ENCODE measurements at places on chromosomes 11 and 22.

DNA sequence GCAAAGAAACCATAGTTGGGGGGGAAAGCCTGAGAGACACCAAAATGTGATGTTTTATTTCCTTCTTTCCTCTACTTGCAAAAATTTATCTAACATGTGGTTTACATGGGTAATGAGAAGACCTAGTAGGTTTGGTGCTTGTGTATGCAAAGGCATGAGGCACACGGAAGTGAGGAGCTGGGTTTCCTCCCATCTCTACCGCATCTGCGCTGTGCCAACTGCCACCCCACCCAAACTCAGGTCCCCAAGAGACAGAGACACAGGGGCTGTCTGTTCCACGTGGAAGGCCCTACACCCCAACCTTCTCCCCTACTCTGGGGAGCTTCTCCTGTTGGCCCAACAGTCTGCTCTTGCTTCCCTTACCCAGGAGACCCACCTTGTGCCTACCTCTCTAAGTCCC is 4.8 kb downstream of the RTL6 start:
- no peak for DNase-seq

DNA sequence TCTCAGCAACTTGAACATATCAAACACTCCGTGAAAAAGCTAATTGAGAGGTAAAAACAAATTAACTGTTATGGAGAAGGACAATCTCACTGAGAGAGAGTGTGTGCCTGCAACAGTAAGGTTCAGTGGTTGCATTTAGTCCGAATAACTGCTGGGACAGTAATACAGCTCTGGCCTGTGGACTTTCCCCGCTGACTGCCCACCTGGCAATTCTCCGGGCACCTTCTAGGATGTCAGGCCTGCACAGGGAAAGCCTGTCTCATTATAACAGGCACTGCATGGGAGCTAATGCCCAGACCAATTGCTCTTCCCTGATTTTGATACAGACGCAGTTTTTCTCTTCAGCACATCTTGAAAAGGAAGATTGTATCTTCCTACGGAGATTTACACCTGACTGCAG is 251.0 kb downstream of the DCDC1 start:
- DNase-seq = no peak

- DNase-seq = no peak
Measured at GRCh38 chr11:69729252-69729651, 25.4 kb upstream of the FGF19 start.

GRCh38 chr11:3855808-3856491 is 486 bp downstream of the STIM1 start:
- peak; percentile 33 for DNase-seq

DNA sequence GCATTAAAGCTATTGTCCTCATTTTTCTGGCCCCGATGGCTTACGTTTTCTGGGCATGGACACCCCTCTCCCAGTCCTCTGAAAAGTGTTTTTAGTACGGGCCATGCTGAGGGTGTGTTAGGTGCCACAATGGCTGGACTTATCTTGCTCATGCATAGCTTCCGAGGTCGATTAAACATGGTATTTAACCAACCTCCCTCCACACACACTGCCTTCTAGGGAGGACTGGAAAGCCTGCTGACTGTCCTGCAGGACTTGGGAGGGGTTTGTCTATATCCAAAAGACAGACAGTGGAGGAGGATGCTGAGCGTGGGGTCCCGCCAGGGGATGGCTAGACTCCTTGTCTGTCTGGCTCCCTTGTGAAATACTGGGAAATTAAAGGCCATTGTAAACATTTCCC is 95.3 kb downstream of the FBXO7 start:
- no peak for DNase-seq

DNA sequence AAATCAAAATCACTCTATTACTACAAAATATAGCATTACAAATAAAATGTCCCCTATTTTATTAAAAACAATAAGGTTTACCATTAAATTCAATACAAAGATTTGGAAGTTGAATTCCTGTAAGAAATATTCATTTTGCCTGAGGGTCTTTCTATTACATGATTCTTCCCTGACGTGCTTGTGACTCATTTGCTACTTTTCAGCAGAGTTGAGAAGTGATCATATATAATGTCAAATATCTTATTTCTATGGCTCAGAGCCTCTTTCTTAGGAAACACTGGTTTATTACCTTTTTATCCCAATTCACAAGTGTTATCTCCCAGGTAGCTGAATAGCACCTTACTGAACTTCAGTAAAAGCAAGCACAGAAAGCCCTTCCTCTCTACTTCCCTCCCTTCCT is 65.2 kb upstream of the CNTN5 start:
- no peak for DNase-seq

DNA sequence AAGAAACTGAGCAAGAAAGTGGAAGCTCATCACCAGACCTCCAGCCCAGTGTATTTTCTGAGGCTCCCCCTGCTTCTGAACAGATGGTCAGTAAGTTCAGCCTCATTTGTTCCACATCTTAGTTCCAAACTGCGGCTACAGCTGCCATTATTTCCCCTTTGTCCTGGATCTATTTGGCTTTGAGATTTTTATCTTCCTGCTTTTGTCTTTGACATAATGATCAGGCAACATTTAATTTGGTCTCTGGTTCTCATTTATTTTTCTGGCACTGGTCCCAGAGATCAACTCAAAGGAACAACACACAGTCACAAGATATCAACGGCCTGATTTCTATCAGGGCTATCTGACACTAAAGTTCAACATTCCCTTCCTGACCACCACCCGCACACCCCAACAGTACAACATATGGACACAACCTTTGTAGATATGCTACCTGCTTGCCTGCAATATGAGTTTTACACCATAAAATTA is 137.5 kb downstream of the FAM76B start:
- no peak for DNase-seq

- no peak for DNase-seq
Measured at GRCh38 chr11:22633354-22633902, 7.8 kb upstream of the FANCF start.

- no peak for DNase-seq
Measured at GRCh38 chr11:68950762-68951161, 30.0 kb downstream of the MRGPRD start.

DNA sequence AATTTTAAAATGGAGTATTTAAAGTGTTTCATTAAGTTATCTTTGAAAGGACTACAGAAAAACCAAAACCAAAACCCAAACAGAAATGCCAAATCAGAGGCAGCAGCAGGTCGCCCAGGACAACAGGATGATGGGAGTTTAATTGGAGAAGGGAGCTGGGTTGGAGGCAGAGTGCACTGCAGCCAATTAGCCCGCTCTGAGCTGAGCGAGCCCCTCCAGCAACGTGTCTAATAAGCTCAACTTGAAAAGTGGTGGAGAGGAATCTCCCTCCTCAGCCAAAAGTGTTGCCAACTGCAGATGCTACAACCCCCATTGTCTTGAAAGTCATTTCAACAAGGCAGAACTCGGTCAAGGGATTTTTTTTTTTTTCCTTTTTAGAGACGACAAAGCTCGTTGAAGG is 323.9 kb downstream of the CADM1 start:
- no peak for DNase-seq

DNA sequence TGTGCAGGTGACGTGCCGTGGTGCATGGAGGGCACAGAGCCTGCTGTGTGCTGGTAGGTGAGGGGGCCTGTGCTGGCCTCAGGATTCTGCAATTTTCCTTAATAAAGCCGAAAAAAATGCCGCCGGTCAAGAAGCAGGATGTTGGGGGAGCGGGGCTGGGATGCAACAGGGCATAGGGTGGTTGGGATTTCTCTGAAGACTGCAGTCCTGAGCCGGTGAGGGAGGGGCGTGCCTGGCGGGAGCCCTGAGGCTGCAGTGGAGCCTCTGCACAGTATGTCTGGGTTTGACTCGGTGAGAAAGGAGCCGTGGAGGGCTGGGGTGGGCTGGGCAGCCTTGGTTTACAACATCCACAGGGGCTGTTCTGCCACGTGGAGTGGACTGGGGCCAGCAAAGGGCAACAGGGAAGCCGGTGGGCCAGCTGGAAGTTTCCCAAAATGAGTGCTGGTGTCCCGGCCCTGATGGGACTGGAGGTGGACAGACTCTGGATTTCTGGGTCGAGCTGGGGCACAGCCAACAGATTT is 1.3 kb downstream of the CDHR5 start:
- DNase-seq = no peak

DNA sequence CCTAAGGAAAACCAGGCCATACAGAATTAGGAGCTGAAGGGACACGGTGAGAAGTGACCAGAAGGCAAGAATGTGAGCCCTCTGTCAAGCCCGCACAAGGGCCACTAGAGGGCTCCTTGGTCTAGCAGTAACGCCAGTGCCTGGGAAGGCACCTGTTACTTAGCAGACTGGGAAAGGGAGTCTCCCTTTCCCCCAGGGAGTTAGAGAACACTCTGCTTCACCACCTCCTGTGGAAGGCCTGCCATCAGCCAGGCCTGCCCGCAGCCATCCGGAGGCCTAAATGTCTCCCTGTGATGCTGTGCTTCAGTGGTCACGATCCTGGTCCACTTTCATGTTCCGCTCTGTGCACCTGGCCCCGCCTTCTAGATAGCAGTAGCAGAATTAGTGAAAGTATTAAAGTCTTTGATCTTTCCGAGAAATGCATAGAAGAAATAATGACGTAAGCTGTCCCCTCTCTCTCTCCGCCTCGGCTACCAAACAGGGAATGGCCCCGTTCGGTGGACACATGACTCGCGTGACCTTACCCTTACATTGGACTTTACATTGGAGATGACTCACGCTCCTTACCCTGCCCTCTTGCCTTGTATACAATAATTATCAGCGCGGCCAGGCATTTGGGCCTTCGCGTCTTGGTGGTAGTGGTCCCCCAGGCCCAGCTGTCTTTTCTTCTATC is 10.7 kb upstream of the GSTP1 start:
- DNase-seq = no peak

GRCh38 chr22:32142600-32142999 is 16.5 kb downstream of the C22orf42 start:
- DNase-seq = no peak

- DNase-seq = no peak
Measured at GRCh38 chr11:130165601-130166456, 6.2 kb downstream of the ST14 start.

DNA sequence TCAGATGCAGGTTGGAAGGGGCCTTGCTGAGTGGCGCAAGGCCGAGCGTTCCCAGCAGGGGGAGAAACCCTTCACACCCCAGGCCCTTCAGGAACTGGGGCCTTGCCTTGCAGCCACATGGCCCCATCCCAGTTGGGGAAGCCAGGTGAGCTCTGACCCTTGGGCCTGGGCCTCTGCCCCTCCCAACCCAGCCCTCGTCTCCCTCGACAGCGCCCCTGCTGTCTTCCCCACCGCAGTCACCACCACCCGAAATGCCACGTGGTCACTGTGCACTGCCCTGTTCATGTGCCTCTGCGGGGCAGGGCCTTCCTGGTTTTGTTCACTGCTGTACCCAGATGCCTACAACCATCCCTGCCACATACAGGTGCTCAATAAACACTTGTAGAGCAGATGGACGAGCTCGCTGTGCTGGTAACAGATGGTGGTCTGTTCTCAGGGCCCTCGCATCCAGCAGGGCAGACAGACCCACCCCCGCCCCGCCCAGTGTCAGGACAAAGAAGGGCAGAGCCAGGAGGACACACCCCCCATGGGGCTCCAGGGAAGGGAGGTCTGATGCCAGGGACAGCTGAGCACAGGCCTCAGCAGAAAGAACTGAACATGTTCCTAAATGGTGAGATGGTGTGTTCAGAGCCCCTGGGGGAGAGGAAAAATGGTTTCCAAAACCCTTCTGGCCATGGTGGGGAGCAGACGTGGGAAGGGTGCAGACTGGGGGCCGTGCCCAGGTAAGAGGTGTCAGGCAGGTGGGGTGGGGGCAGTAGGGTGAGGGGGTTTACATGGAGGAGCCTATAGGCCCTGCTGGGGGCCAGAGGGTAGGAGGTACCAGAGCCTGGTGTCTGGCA is 3.7 kb downstream of the POLR2L start:
- DNase-seq = no peak

DNA sequence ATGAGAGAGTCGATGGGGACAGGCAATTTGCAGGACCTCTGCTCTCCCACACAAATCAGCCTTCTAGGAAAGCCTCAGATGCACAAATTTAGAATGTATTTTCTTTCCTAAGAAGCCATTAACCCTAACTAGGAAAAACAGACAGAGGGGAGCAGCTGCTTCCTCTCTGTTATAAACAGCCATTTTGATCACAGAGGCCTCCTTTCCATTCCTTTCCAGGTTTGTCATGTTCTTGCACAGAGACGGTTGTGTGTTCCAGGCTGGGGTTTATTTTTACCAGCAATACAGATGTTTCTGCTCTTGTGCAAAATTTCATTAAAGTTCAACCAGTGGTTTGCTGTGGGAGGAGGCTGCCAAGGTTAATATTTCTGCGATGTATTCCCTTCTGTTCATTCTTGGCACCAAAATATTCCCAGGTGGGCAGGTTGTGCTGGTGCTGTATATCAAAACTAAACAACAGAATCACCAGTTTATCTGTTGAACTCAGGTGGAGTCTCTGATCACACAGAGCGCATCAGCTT is 90.2 kb downstream of the NAV2 start:
- DNase-seq = no peak

- no peak for DNase-seq
Measured at GRCh38 chr11:24872186-24872585, 375.3 kb downstream of the LUZP2 start.

- no peak for DNase-seq
Measured at GRCh38 chr11:78000193-78000592, 5.7 kb upstream of the INTS4 start.

DNA sequence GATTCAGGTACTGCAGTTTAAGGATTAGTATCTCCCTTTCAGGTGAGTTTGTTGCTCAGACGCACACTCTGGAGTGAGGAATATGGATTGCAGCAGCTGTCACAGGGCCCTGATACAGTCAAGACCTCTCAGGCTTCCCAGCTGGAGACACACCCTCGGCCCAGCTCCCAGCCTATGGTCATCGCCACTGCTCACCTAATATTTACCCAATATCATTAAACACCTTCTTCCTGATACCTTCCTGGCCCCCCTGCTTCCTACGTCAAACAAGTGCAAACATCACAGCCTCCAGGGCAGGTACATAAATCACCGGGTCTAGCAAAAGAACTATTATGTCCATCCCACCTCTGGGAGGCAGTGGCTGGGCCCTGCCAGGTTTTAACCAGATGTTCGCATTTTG is 213.3 kb downstream of the MN1 start:
- DNase-seq = no peak

GRCh38 chr22:36430863-36431262 is 43.1 kb upstream of the MYH9 start:
- DNase-seq = no peak

DNA sequence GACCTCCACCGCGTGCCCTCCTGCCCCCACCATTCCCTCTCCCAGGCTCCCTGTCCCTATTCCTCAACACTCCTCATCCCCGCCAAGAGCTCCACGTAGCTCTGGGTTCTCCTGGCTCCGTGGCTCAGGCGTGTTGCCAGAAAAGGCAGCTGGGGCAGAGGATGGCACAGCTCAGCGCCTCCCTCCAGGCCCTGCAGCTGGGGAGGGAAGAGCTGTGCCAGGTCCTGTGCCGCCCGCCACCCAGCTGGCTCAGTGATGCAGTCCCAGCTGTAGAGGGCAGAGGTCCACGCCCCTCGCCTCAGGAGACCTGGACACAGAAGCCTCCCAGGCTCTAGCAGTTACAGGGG is 4.2 kb downstream of the ARHGAP1 start:
- DNase-seq = no peak

Data from T-helper 9 cell (primary cell).